Kasumi-1 (cell line): ENCODE measurements at places on chromosomes 3 and 15.
A peak's percentile ranks its signal among the peaks of the same experiment; 100 is the strongest.

- DNase-seq, result no peak
These were observed 170.9 kb downstream of the PLCL2 start for GRCh38 chr3:17055374-17056276.

DNA sequence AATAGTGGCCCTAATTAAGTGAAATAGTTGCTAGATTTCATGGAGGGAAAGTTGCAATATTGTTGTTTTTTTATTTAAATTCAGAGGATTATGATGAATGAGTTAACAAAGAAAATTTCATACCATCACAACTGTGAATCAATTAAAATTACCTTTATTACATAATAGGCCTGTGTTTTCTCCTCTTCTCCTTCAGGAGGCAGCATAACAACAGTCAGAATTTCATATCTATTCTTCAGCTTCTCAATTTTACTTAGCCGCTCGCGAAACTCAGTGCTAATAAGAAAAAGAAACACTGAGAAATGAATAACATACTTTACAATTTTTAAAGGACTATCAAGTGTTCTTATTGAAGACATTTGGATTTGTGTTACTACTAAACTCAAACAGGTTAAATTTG is 29.4 kb downstream of the TTC14 start:
- peak; percentile 1 for DNase-seq

DNA sequence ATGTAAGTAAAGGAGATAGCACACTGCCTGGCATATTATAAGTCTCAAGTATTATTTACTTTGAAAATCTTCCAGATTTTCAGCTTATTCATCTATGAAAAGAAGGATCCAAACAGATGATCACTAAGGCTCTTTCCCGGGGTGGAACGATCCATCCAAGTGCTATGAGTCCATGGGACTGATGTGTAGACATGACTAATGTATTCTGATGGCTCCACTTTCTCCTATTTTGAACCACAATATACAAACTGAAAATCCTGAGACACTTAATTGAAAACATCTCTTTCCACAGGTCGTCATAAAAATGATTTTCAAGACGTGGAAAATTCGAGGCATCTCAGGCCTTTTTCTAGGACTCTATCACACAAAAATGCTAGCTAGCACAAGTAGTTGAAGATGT is 33.4 kb upstream of the CHRM5 start:
- no peak for DNase-seq

DNA sequence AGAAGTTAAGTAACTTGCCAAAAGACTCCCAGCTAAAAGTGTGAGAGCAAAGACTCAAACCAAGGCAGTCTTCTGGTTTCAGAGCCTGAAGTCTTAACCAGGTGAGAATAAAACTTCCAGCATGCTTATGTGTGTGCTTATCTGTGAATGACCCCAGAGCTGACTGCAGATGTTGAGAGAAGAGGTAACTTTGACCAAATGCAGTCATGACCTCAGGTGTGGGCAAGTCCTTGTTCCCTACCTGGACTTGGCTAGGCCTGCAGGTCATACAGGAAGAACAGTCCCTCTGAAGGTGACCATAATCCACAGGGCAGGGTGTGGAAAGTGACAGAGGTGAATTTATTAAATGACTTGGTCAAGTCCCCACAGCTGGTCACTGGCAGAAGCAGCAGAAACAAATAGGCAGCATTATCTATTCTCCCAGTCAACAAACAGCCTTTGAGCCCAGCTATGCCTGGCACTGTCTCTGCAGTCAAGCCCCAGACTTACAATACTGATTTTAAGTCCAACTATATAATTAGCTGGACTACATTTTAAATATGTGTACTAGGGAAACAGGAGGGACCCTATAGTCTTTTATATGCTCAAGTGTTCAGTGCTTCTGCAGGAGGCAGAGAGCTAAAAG is 3.0 kb upstream of the CPEB1 start:
- no peak for DNase-seq

- no peak for DNase-seq
These were observed 26.4 kb downstream of the TOMM70 start for GRCh38 chr3:100374521-100374920.

DNA sequence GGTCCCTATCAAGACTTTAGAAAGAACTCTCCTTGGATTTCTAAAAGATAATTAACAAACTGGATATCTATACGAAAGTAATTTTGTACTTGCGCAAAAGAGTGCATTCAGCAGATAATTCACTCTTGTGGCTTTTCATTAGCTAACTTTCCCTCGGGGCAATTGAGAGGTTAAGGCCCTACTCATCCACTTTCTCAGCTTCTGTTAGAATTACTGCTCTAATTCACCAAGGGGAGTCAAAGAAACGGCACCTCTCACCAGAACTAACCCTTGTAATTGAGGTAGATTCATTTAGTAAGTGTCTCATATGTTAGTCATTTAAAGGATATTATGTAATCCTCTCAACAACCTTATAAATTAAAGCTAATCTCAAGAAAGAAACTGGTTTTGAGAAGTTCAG is 22.5 kb upstream of the MB21D2 start:
- no peak for DNase-seq

- no peak for DNase-seq
These were observed 13.7 kb downstream of the USP13 start for GRCh38 chr3:179666436-179667035.

DNA sequence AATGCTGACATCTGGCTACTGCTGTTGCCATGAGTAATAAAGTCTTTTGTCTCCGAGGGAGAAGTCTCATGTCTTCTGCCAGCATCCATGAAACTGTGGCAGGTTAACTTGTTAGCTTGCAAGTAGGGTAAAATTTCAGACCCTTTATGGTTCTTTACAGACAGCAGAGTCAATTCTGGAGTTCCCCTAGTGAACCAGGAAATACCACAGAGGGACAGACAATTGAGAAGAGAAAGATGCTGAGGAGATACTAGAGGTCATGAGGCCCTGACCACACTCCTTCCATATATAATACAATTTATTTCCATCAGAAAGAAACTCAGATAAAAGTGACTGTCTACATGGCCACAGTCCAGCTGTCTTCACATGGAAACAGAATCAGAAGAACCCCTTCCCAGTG is 38.1 kb downstream of the NMNAT3 start:
- DNase-seq, result no peak

GRCh38 chr3:165744025-165744424 is 93.2 kb downstream of the BCHE start:
- DNase-seq, result no peak

GRCh38 chr3:128113817-128114794 is 9.5 kb downstream of the RUVBL1 start:
- DNase-seq, result no peak

- no peak for DNase-seq
These were observed 45.2 kb downstream of the SMAD6 start for GRCh38 chr15:66747223-66747622.

DNA sequence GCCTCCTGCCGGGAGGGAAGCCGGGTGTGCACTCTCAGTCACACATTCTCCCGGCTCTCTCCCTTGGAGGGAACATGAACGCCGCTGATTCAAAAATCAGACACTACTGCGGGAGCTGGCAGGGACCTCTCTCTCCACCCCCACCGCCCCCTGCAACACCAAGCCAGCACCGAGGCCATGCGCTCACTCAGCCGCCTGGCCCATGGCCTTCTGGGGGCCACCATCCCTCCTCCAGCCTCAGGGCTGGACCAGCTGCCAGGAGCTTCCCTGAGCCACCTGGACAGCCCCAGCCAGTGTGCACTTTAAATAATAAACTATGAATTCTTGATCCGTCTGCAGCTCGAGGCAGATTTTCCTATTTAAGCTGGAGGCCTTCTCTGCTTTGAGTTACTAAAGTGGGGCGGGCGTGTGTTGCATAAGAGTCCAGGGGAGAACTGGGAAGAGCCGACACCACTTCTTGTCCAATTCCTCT is 30.6 kb downstream of the ADAMTS17 start:
- DNase-seq, result no peak

DNA sequence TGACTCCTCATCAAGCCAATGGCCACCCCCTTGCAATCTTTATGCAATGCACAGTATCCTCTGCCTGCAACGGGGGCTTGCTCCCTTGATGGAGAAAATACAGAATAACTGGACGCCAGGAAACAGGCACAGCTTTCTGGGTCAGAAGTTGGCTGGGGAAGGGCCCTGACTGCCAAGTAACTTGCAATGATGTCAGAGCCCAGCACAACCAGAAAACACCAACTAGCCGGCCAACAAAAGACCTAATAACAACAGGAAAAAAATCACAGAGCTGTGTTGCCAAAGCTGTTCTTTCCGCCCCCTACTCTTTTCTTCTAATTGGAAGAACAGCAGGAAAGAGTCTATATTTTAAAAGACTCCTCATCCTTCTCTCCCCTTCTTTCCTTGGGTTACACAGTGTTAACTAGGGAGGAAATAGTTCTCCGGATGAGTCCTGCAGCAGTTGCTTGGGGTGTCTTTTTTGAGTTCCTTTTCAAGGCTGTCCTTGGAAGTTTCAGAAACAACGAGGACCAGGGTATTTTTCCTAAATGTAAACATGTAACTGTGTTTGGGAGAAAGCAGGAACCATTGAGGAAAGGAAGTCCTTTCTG is 1.4 kb upstream of the SEMA6D start:
- no peak for DNase-seq

- DNase-seq, result peak; percentile 31
These were observed 77.0 kb upstream of the GBE1 start for GRCh38 chr3:81838457-81838856.

GRCh38 chr15:59536553-59536952 is 75.0 kb upstream of the GCNT3 start:
- no peak for DNase-seq

- no peak for DNase-seq
These were observed 696.3 kb downstream of the NR2F2 start for GRCh38 chr15:97026781-97027180.

- no peak for DNase-seq
These were observed 33.5 kb downstream of the BDH1 start for GRCh38 chr3:197522183-197522715.

DNA sequence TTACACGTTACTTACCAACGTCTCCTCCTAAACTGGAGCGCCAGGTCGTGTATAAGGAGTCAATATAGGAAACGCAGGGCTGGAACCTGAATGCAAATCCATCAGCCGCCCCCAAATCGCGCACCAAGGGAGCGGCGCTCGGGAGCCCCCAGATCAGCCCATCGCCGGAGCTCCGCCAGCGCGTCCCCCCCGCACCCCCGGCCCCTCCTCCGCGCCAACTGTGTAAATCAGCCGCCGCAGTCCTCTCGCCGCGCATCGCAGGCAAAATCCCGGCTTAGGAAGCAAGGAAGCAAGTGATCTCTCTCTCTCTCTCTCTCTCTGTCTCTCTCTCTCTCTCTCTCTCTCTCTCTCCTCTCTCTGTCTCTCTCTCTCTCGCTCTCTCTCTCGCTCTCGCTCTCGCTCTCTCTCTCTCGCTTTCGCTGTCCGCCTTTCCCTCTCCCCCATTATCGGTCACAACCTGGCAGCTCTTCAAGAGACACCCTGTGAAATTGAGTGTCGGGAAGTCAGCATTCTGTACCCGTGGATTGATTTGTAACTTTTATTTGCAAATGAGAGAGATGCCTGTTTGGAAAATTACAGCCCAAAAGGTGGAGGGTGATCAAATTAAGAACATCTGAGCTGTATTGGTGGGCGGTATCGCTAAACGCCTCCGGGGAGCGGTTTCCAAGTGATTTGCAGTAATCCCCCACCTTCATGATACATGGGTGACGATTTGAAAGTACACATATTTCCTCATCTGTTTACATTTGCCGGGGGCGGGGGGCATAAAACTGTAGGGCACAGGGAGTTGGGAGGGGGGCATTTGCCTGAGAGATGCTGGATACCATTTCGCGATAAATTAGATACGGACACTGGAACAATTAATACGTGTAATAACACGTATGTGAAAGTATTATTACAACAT is 645 bp upstream of the SLITRK3 start:
- DNase-seq, result no peak

DNA sequence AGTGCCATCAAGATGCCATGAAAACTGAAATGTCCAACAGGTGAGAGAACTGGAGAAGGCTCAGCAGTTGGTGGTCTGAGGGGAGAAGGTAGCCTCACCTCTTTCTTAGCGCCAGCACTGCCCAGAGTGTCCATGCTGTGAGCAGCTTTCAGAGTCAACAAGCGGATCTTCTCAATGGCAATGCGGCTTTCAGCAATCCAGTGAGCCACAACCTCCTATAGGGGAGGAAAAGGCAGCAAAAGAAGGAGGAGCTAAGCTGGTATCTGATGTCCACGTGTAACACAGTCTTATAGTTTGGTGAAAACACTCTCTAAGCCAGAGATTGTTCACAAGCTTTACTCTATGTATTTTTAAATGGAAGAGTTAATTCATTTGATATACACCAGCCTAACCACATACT is 36.1 kb upstream of the ACKR4 start:
- no peak for DNase-seq

GRCh38 chr3:184175981-184176376 is 1.3 kb downstream of the AP2M1 start:
- no peak for DNase-seq

DNA sequence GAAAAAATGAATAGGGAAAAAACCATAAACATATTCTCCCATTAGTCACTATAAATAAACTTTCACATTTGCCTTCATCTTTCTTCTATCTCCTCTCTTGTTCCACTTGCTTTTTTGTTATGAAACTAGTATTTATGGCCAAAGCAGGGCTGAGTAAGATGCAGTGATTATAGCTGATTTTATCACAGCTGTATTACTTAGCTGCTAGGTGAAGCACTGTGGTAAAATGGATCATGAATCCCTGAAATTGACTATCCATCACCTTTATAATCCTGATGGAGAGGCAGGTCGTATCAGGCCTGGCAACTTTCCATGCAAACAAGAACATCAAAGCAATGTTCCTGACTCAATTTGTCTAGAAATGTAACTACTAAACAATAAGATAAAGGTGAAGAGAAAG is 471.6 kb downstream of the TUSC7 start:
- DNase-seq, result no peak
